ENCODE measurements at places on chromosomes 12 and 14.

DNA sequence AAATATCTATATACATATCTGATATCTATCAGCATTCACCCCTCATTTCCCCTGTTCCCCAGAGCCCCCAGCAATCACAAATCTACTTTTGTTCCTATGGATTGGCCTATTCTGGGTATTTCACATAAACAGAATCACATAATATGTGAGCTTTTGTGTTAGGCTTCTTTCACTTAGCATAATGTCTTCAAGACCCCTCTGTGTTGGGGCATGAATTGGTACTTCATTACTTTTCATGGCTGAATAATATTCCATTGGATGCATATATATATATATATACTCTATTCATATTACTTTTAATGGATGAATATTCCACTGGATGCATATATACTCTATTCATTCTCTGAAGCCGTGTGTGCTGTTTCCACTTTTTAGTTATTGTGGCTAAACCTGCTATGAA is 28.7 kb downstream of the CAMKK2 start:
- H3K27ac ChIP-seq, result no peak overlapping the region
- no peak overlapping the region for H3K4me3 ChIP-seq
- H3K4me1 ChIP-seq, result no peaks in the 10 kb centered on the region
- H3K27me3 ChIP-seq, result no peaks in the 10 kb centered on the region
- H3K36me3 ChIP-seq, result peaks cover 13% of the 10 kb centered on the region

DNA sequence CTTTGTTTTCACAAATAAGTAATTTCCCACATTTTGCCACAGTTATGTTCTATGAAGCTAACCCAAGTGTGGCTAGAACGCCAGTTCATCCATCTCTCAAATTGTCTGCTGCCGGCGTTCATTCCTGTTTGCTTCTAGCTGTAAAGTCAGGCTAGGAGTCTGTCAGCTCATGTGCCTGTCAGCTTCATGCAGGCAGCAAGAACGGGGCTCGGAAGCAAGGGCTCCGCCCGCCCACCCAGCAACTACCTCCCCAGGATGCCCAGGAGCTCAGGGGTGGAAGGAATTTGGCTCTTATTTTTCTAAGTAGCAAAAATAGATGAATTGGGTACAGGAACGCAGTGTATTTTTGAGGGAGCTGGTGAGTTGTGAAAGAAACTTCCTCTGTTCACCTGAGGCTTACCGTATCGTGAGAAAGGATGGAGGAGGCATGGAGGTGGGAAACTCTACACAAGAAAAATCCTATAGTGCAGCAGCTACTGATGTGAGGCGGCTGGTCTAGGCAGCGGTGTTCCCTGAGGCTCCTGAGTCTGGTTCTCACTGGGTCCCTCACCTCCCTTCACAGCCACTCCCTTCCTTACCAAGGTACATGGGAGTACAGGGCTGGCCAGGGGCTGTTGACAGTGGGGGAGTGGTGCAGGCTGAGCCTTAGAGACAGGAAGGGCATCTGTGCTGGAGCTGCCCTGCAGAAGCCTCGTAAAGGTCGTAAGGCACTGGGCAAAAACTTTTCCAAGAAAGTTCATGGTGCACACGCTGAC is 54.5 kb upstream of the AMN start:
- H3K27ac ChIP-seq, result no peak overlapping the region
- peaks cover 4% of the 10 kb centered on the region for H3K36me3 ChIP-seq
- no peaks in the 10 kb centered on the region for H3K27me3 ChIP-seq
- no peaks in the 10 kb centered on the region for H3K4me1 ChIP-seq
- H3K4me3 ChIP-seq, result no peak overlapping the region

- H3K27ac ChIP-seq, result no peak overlapping the region
- H3K36me3 ChIP-seq, result peaks cover 30% of the 10 kb centered on the region
- no peaks in the 10 kb centered on the region for H3K27me3 ChIP-seq
- no peak overlapping the region for H3K4me3 ChIP-seq
- H3K4me1 ChIP-seq, result peaks cover 8% of the 10 kb centered on the region
- DNase-seq, result no peak
These were observed 35.8 kb downstream of the MTHFD1 start for GRCh38 chr14:64423987-64424386.

GRCh38 chr14:101200008-101200649 is 296.6 kb upstream of the RTL1 start:
- H3K36me3 ChIP-seq, result no peaks in the 10 kb centered on the region
- no peak overlapping the region for H3K4me3 ChIP-seq
- H3K27ac ChIP-seq, result no peak overlapping the region
- H3K4me1 ChIP-seq, result peaks cover 10% of the 10 kb centered on the region

DNA sequence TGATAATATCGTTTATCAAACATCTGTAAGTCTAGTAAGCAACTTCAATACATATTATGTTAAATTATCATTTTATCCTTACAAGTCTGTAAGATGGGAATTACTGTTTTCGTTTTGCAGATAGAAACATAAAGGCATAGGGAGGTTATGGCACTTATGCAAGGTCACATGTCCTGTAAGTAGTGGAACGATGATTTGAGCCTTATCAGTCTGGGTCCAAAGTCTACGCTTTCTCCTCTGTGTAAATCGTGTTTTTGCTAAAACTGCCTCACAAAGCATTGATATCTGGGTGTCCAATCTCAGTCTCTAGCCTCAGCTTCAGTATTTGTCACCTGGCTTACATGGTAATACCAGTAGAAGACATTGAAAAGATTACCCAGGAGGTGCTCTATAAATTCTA is 174.9 kb upstream of the RASSF8 start:
- no peaks in the 10 kb centered on the region for H3K4me1 ChIP-seq
- no peak for DNase-seq
- no peaks in the 10 kb centered on the region for H3K27me3 ChIP-seq
- H3K4me3 ChIP-seq, result no peak overlapping the region
- H3K27ac ChIP-seq, result no peak overlapping the region

- no peaks in the 10 kb centered on the region for H3K27me3 ChIP-seq
- no peaks in the 10 kb centered on the region for H3K4me1 ChIP-seq
- peaks cover 74% of the 10 kb centered on the region for H3K36me3 ChIP-seq
- DNase-seq, result no peak
- H3K4me3 ChIP-seq, result no peak overlapping the region
These were observed 111.2 kb downstream of the RFLNA start for GRCh38 chr12:124406043-124406442.

DNA sequence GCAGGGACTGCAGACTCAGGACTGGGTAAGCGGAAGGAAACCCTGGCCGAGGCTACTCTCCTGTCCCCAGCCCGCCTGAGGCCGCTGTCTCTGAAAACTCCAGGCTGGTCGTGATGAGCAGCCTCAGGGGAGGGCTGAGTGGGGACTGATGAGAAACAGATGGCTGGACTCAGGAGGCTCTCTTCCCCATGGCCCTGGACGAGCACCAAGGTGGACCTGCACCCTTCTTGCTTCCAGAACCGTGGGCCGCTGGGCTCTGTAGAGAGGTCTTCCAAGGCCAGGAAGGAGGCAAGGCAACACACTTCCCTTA is 1.1 kb downstream of the TEX22 start:
- no peak overlapping the region for H3K4me3 ChIP-seq
- H3K36me3 ChIP-seq, result peaks cover 38% of the 10 kb centered on the region
- H3K27me3 ChIP-seq, result no peaks in the 10 kb centered on the region

GRCh38 chr12:98503592-98504367 is 11.6 kb upstream of the TMPO start:
- peaks cover 15% of the 10 kb centered on the region for H3K27me3 ChIP-seq
- peak; percentile 96 for DNase-seq
- H3K4me1 ChIP-seq, result peaks cover 43% of the 10 kb centered on the region

- H3K27ac ChIP-seq, result no peak overlapping the region
- peaks cover 10% of the 10 kb centered on the region for H3K4me1 ChIP-seq
- no peak for DNase-seq
- no peaks in the 10 kb centered on the region for H3K27me3 ChIP-seq
- peaks cover 18% of the 10 kb centered on the region for H3K36me3 ChIP-seq
- H3K4me3 ChIP-seq, result no peak overlapping the region
These were observed 7.0 kb upstream of the CCT2 start for GRCh38 chr12:69578283-69578682.

GRCh38 chr14:50773632-50774541 is 57.1 kb downstream of the NIN start:
- H3K4me1 ChIP-seq, result no peaks in the 10 kb centered on the region
- no peak overlapping the region for H3K4me3 ChIP-seq
- no peaks in the 10 kb centered on the region for H3K27me3 ChIP-seq
- H3K27ac ChIP-seq, result no peak overlapping the region
- peaks cover 13% of the 10 kb centered on the region for H3K36me3 ChIP-seq

GRCh38 chr12:111699-112493 is 45.3 kb downstream of the IQSEC3 start:
- H3K27me3 ChIP-seq, result peaks cover 72% of the 10 kb centered on the region
- DNase-seq, result no peak
- peaks cover 6% of the 10 kb centered on the region for H3K4me1 ChIP-seq
- no peak overlapping the region for H3K27ac ChIP-seq
- H3K36me3 ChIP-seq, result no peaks in the 10 kb centered on the region

DNA sequence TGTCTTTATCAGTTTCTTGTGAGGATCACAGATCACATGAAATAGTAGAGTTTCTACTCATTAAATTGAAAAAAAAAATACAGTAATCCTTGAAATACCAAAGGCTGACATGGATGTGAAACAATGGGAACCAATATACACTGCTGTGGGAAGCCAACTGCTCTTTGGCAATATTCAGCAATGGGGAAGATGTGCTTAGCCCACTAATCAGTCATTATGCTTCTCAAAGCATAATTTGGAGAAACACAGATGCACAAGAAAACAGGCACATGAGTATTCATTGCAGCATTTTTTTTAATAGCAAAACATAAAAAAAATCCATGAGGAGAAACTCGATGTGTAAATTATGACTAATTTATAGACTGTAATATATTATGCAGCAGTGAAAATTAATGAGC is 40.6 kb downstream of the A2M start:
- H3K4me3 ChIP-seq, result no peak overlapping the region
- no peaks in the 10 kb centered on the region for H3K4me1 ChIP-seq
- no peaks in the 10 kb centered on the region for H3K36me3 ChIP-seq
- peaks cover 23% of the 10 kb centered on the region for H3K27me3 ChIP-seq
- no peak overlapping the region for H3K27ac ChIP-seq
- DNase-seq, result no peak

DNA sequence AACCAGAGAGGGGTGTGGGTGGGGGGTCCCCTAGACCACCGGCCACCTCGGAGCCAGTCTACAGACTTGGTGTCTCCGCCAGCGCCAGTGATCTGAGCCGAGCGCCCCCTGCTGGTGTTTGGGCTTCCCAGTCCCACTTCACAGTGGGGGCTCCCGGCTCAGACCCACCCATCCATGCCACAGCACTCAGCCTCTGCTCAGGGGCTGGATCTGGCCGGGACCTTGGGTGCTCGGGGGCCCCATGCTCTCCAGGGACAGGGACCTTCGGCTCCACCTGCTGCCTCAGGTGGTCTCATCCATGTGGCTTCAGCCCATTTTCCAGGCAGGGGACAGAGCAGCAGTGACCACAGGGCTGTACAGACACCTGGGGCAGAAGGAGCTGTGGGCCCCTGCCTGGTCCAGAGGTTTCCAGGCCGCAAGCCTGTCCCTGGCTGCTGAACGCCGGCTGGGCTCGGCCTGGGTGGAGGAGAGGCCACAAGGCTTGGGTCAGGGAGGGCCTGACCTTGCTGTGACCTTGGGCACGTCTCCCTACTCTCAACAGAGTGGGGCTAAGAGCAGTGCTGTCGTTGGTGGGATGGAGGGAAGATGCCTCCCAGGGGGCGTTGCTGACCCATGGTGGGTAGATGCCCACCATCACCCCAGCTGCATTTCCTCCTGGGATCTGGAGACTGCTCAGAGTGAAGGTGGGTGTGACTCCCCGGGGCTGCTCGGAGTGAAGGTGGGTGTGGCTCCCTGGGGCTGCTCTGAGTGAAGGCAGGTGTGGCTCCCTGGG is 86.3 kb downstream of the KIF26A start:
- H3K4me3 ChIP-seq, result peak overlapping the region; percentile 50
- H3K27me3 ChIP-seq, result peaks cover 28% of the 10 kb centered on the region
- H3K4me1 ChIP-seq, result no peaks in the 10 kb centered on the region
- peaks cover 10% of the 10 kb centered on the region for H3K36me3 ChIP-seq
- no peak for DNase-seq
- no peak overlapping the region for H3K27ac ChIP-seq

- H3K27me3 ChIP-seq, result no peaks in the 10 kb centered on the region
- H3K27ac ChIP-seq, result no peak overlapping the region
- H3K4me3 ChIP-seq, result no peak overlapping the region
These were observed 132.9 kb downstream of the TMEM117 start for GRCh38 chr12:43968736-43969135.

GRCh38 chr14:98816195-98816594 is 455.8 kb downstream of the BCL11B start:
- no peaks in the 10 kb centered on the region for H3K36me3 ChIP-seq
- H3K27me3 ChIP-seq, result peaks cover 27% of the 10 kb centered on the region
- H3K27ac ChIP-seq, result no peak overlapping the region
- DNase-seq, result no peak

- H3K27ac ChIP-seq, result no peak overlapping the region
- no peaks in the 10 kb centered on the region for H3K36me3 ChIP-seq
- peak; percentile 51 for DNase-seq
- H3K4me3 ChIP-seq, result no peak overlapping the region
- H3K27me3 ChIP-seq, result no peaks in the 10 kb centered on the region
These were observed 107.3 kb downstream of the ZFP36L1 start for GRCh38 chr14:68685419-68686204.

- no peak for DNase-seq
- H3K4me3 ChIP-seq, result no peak overlapping the region
- no peak overlapping the region for H3K27ac ChIP-seq
These were observed 141.9 kb upstream of the BMP4 start for GRCh38 chr14:54098536-54098935.

DNA sequence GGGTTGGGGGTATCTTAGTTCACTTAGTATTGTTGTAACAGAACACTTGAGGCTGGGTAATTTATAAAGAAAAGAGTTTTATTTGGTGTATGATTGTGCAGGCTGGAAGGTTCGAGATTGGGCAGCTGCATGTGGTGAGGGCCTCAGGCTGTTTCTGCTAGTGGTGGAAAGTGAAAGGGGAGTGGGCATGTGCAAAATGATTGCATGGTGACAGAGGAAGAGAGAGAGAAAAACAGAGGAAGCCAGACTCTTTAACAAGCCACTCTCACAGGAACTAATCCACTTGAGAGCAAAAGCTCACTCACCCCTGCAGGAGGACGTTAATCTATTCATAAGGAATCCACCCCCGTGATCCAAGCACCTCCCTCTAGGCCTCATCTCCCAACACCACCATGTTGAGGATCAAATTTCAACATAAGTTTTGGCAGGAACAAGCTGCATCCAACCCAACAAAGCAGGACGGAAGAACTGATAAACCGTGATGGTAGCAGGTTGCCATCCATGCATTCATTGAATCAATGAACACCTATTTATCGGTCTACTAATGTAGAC is 165.0 kb upstream of the GZMB start:
- no peaks in the 10 kb centered on the region for H3K4me1 ChIP-seq
- H3K36me3 ChIP-seq, result no peaks in the 10 kb centered on the region
- peaks cover 13% of the 10 kb centered on the region for H3K27me3 ChIP-seq
- no peak for DNase-seq
- H3K4me3 ChIP-seq, result no peak overlapping the region
- H3K27ac ChIP-seq, result no peak overlapping the region

Measured in Calu3 (cell line).